ENCODE measurements at places on chromosomes 6 and 20. TPM values are rescaled to one million over a fixed set of nuclear protein-coding genes. Genes with fewer than 3 reads are reported as not detected.

PACRG gene
- not detected for total RNA-seq

IPCEF1 gene
- total RNA-seq, result 20.4 TPM

FOXP4 gene
- total RNA-seq, result 25.9 TPM

SAPCD1 gene
- 15.7 TPM for total RNA-seq

ZBTB9 gene
- 10.2 TPM for total RNA-seq

FRK gene
- 0.05 TPM for total RNA-seq

NKX2-4 gene
- not detected for total RNA-seq

PRICKLE4 gene
- total RNA-seq, result 0.29 TPM

DNA sequence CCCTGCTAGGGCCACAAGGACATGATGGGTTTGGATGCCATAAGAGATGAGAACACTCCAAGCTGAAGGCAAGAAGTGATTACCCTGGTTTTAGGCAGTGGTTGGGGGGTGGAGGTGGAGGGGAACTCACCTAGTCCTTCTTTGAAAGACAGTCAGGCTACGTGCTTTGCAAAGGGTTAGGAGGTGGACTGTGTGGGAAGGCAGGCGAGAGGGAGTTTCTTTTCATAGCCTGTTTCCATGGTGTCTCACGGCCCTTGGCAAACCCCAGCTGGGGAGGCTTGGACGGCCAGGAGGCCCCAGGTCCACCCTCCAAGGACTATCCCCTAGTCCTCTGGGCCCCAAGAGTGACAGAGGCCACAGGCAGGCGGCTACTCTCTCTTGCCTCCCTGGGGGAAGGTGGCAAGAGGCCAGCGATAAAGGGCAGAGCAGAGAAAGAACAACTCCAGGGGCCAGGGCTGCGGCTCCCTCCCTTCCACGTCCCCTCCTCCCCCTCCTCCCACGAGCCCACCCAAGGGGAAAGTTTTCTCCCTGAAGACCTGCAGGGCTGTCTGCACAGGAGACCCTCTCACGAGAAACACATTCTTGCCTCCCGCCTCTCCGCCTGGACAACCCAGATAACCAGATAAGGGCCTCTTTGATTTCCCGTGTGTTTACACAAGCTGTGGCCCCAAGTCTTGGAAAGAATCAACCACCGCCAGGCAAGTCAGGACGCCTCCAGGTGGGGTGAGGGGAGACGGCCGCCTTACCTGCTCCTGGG is 74.4 kb downstream of the NOL4L start:
- H3K27me3 ChIP-seq, result no peaks in the 10 kb centered on the region
- H3K27ac ChIP-seq, result peak overlapping the region; percentile 67
- H3K4me1 ChIP-seq, result peaks cover 92% of the 10 kb centered on the region
- H3K36me3 ChIP-seq, result peaks cover 3% of the 10 kb centered on the region

DNA sequence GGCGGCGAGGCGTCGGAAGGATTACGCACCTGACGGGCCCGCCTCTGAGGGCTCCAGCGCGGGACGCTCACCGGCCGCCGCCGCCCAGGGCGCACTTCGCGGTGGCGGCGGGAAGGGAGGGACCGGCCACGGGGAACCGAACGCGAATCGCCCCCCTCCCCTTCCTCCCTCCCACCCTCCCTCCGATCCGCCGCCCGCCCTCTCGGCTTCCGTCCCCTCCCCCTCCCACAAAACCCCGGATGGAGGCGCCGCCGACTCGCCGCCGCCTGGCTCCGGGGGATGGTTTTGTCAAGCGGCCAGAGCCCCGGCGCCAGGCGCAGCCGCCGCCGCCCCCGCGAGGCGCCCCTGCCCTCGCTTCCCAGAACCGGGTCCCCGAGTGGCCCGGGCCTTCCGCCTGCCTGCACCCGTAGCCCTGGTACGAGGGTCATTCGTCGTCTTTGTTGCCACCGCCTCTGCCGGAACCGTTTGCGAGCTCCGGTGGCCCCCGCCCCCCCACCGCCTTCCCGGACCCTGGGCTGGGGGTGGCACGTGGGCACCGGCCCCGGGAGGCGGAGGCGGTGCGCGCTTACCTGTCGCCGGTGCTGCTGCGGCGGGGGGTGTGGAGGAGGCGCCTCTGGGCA is 398 bp downstream of the ZBTB2 start:
- peak overlapping the region; percentile 97 for H3K4me3 ChIP-seq
- H3K27ac ChIP-seq, result no peak overlapping the region
- H3K36me3 ChIP-seq, result peaks cover 8% of the 10 kb centered on the region

- peaks cover 6% of the 10 kb centered on the region for H3K36me3 ChIP-seq
- peak overlapping the region; percentile 99 for H3K4me3 ChIP-seq
- DNase-seq, result no peak
- peak overlapping the region; percentile 96 for H3K27ac ChIP-seq
- peaks cover 35% of the 10 kb centered on the region for H3K4me1 ChIP-seq
Measured at GRCh38 chr6:143451531-143451930, 926 bp downstream of the PEX3 start.

DNA sequence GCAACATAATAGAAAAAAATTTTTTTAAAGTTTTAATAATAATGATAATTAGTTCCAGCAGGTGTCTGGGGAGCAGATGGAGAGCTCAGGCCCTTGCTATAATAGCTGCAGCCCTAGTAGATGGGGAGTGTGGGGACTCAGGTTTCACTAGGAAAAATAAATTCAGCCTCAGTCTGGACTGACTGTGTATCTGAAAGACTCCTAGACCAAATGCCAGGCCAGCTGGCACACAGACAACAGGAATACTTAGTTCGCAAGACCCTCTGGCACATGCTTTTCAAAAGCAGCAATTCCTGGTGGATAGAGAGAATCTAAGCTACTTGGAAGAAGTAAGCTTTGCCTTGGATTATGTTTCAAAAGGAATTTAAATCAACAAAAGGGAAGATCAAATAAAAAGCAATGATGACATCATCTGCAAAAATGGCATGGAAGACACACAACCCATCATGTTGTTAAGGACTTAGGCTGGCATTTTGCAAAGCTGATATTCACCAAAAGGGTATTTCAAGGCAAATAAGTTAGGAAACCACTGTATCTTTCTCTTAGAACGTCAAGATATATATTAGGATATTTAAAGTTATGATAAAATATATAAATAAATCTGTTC is 107.8 kb downstream of the RNGTT start:
- no peak for DNase-seq
- no peak overlapping the region for H3K27ac ChIP-seq
- H3K4me1 ChIP-seq, result no peaks in the 10 kb centered on the region
- H3K27me3 ChIP-seq, result no peaks in the 10 kb centered on the region

- DNase-seq, result no peak
- no peak overlapping the region for H3K27ac ChIP-seq
- peaks cover 11% of the 10 kb centered on the region for H3K27me3 ChIP-seq
- H3K4me3 ChIP-seq, result no peak overlapping the region
- H3K4me1 ChIP-seq, result no peaks in the 10 kb centered on the region
Measured at GRCh38 chr20:19699180-19699971, 58.7 kb upstream of the RIN2 start.

GRCh38 chr6:106997392-106998158 is 23.0 kb upstream of the CD24 start:
- H3K27ac ChIP-seq, result no peak overlapping the region
- H3K36me3 ChIP-seq, result no peaks in the 10 kb centered on the region
- H3K4me1 ChIP-seq, result peaks cover 7% of the 10 kb centered on the region
- DNase-seq, result peak; percentile 71
- no peak overlapping the region for H3K4me3 ChIP-seq
- no peaks in the 10 kb centered on the region for H3K27me3 ChIP-seq

- no peak for DNase-seq
- no peaks in the 10 kb centered on the region for H3K4me1 ChIP-seq
- peaks cover 13% of the 10 kb centered on the region for H3K36me3 ChIP-seq
Measured at GRCh38 chr6:29255530-29255929, 46.0 kb upstream of the OR14J1 start.

- peaks cover 21% of the 10 kb centered on the region for H3K4me1 ChIP-seq
- H3K27ac ChIP-seq, result no peak overlapping the region
- H3K36me3 ChIP-seq, result peaks cover 41% of the 10 kb centered on the region
- no peaks in the 10 kb centered on the region for H3K27me3 ChIP-seq
Measured at GRCh38 chr6:17650656-17651309, 50.7 kb downstream of the FAM8A1 start.

- H3K27me3 ChIP-seq, result no peaks in the 10 kb centered on the region
- H3K4me3 ChIP-seq, result no peak overlapping the region
Measured at GRCh38 chr20:15925376-15925775, 647.9 kb downstream of the KIF16B start.

GRCh38 chr6:108179741-108180140 is 13.9 kb downstream of the NR2E1 start:
- H3K36me3 ChIP-seq, result no peaks in the 10 kb centered on the region
- no peak overlapping the region for H3K4me3 ChIP-seq
- H3K4me1 ChIP-seq, result peaks cover 15% of the 10 kb centered on the region
- no peak for DNase-seq

DNA sequence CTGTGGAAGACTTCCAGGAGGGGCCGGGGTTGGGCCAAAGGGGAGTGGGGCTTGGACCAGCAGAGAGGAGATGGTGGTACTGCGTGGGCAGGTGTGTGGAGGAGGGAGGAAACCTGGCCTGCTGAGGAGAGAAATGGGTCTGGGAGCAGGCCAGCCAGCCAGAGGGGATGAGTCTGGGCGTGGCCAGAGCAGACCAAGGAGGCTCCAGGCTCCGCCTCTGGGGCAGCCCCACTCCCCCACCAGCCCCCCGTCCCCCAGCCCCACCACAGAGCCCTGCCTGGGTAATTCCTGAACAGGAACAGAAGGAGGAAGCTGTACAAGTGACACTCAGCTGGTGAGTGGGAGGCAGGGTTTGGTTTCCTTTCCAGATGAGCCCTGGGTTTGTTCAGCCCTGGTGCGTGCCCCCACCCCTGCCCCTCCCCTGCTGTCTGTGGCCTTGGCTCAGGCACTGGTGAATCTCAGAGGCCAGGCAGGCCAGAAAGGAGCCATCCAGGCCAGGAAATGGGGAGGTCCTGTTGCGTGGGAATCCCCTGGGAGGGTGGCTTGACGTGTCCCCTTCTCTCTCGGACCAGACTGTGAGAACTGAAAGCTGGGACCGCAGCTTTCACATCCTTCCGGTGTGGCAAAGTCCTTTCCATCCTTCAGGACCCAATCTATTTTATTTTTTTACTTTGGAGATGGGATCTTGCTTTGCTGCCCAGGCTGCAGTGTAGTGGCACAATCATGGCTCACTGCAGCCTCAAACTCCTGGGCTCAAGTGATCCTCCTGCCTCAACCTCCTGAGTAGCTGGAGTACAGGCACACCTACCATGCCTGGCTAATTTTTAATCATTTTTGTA is 9.4 kb upstream of the SRC start:
- H3K27me3 ChIP-seq, result no peaks in the 10 kb centered on the region
- H3K4me1 ChIP-seq, result peaks cover 22% of the 10 kb centered on the region
- peak; percentile 45 for DNase-seq
- H3K36me3 ChIP-seq, result no peaks in the 10 kb centered on the region

- H3K4me1 ChIP-seq, result peaks cover 23% of the 10 kb centered on the region
- DNase-seq, result no peak
- no peak overlapping the region for H3K4me3 ChIP-seq
- no peaks in the 10 kb centered on the region for H3K27me3 ChIP-seq
- H3K36me3 ChIP-seq, result peaks cover 19% of the 10 kb centered on the region
- peak overlapping the region; percentile 51 for H3K27ac ChIP-seq
Measured at GRCh38 chr20:47269309-47270165, 87.0 kb downstream of the ZMYND8 start.

DNA sequence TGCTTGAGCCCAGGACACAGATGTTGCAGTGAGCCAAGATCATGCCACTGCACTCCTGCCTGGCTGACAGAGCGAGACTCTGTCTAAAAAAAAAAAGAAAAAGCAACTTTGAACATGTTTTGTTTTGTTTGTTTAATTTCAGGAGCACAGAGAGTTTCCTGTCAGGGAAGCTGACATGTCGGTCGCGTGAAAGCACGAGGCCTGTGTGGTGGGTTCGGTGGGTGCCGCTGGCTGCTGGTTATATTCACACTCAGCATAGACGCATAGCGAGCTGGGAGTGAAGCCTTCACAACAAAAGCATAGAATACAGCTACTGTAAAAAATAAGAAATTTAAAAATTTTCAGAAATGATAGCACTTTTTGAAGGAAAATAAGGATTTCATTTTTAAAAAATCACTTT is 14.5 kb downstream of the MTG2 start:
- H3K4me3 ChIP-seq, result no peak overlapping the region
- no peaks in the 10 kb centered on the region for H3K27me3 ChIP-seq
- no peak overlapping the region for H3K27ac ChIP-seq
- DNase-seq, result no peak

GRCh38 chr20:44993343-44993742 is 27.0 kb downstream of the STK4 start:
- no peaks in the 10 kb centered on the region for H3K27me3 ChIP-seq
- H3K27ac ChIP-seq, result peak overlapping the region; percentile 94
- DNase-seq, result no peak
- H3K4me1 ChIP-seq, result peaks cover 91% of the 10 kb centered on the region
- H3K36me3 ChIP-seq, result peaks cover 23% of the 10 kb centered on the region
- H3K4me3 ChIP-seq, result peak overlapping the region; percentile 66

DNA sequence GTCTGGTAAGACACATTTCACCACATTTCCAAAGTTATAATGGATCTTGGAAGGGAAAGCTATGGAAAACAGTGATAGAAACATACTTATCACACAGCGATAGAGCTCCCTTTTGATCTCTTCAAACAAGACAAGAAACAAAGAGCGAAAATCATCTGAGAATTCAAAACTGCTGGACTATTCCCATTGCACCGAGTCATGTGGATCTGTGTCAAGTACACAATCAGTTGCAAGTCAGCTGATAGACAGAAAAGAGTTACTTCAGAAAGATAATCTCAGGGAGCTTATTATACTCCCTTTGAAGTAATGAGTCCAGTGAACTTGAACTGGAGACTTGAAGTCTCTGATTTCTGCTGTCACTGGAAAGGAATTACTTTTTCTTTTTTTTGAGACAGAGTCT is 89.7 kb upstream of the GCM1 start:
- H3K27ac ChIP-seq, result no peak overlapping the region
- DNase-seq, result no peak
- no peak overlapping the region for H3K4me3 ChIP-seq
- H3K4me1 ChIP-seq, result peaks cover 40% of the 10 kb centered on the region
- peaks cover 4% of the 10 kb centered on the region for H3K36me3 ChIP-seq

DNA sequence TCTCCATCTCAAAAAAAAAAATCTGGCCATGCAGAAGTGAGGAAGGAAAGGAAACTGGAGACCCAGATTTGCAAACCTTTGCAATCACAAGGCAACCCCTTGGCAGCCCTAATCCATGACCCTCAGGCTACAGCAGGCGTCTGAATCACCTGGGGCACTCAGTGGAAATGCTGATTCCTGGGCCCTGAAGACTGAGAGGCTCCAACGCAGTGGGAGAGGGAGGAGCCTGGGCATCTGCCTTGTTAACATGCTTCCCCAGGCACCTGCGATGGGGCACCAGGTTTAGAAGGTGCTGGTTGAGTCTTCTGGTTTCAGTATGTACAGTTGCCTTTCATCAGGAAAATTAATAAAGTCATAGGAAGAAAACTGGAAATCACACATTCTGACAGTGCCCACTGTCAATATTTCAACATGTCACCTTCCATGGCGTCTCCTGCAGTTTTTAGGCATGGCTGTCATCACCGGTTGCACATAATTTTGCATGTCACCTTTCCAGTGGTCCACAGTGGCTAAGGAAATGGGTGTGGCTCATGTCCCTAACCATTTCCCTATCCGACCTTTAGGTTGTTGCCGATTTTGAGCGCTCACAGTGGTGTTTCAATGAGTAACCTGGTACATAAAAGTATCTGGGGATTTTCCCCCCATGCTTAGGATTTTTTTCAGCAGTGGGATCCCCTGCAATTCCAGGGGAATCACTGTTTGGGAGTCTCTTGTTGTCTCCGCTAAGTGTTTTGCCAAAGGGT is 56.9 kb downstream of the PREX1 start:
- H3K4me3 ChIP-seq, result no peak overlapping the region
- H3K27me3 ChIP-seq, result no peaks in the 10 kb centered on the region
- H3K27ac ChIP-seq, result peak overlapping the region; percentile 57
- H3K4me1 ChIP-seq, result peaks cover 91% of the 10 kb centered on the region

- peaks cover 33% of the 10 kb centered on the region for H3K4me1 ChIP-seq
- peaks cover 12% of the 10 kb centered on the region for H3K27me3 ChIP-seq
- H3K36me3 ChIP-seq, result peaks cover 9% of the 10 kb centered on the region
- H3K27ac ChIP-seq, result no peak overlapping the region
- no peak overlapping the region for H3K4me3 ChIP-seq
Measured at GRCh38 chr6:157386023-157386422, 5.0 kb downstream of the ZDHHC14 start.
